Hepatocyte (in vitro differentiated cells): ENCODE measurements at places on chromosomes 7 and 10.

DNA sequence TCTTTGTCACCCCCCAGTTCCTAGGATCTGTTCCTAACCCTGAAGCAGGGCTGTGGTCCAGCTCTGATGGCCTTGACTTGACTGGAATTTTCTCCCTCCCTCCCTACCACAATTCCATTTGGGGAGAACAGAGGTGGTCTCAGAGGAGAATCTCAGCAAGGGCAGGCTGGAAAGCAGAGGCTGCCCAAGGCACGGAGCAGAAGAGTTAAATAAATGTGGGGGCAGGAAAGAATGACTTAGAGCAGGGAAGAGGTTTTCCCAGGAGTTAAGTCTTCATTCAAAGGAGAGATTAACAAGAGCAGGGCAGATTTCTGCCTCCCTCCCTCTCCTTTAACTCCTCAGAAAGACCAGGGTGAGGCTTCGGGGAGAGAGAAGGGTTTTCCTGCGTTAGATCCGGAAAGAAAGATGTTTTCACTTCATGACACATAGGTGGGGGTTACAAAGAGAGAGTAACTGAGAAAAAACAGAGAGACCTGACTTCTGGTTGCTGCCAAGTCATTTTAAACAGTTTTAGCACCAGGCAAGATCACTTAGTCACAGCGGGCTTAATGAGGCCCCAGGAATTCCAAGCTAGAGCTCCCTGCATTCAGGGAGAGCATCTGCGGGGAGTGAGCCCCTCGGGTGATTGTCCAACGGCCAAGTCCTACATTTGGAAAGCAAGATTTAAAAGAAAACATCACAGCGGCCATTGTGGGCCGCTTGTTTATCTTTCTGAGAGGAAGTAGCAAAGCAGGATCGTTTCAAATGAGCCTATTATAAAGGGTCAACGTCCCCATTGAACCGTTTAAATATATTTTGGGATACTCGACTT lies 78.7 kb downstream of the ARHGAP22 start:
- DNase-seq, result peak; percentile 31

GRCh38 chr7:18459484-18460245 lies 35.9 kb upstream of the HDAC9 start:
- no peak for DNase-seq

DNA sequence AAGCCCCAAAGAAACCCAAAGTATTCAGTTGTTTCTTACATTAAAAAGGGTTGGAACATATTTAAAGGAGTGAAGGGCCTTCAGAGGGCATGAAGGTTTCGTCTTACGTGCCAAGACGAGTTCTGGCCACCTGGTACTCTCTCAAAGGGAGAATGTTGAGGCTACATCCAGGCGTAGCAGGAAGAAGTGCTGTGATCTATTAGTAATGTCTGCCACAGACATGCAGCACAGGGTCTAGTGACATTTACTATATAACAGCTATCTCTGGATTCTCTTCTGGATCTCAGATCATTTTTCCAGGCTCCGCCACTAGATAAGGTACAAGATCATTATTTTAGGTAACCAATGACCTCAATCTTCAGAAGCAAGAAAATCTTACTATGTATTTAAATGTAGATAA lies 76.5 kb upstream of the ARID5B start:
- no peak for DNase-seq

- DNase-seq, result no peak
Measured at GRCh38 chr7:41882745-41883420, 180.0 kb upstream of the INHBA start.

DNA sequence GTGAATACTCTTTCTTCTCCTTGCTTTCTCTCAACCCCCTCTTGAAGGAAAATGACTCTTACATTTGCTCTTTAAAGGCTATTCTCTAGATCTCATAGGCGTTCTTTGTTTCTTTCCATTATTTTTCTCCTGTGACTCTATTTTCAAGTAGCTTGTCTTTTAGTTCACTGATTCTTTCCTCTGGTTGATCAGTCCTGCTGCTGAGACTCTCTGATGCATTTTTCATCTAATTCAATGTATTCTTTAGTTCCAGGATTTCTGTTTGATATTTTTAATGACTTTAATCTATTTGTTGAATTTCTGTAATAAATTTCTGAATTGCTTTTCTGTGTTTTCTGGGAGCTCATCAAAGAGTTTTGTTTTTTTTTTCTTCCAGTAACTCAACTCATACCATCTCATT lies 397.7 kb downstream of the CNTNAP2 start:
- no peak for DNase-seq
